Fibroblast of upper back skin (primary cell): ENCODE measurements at places on chromosomes 11 and 22.

DNA sequence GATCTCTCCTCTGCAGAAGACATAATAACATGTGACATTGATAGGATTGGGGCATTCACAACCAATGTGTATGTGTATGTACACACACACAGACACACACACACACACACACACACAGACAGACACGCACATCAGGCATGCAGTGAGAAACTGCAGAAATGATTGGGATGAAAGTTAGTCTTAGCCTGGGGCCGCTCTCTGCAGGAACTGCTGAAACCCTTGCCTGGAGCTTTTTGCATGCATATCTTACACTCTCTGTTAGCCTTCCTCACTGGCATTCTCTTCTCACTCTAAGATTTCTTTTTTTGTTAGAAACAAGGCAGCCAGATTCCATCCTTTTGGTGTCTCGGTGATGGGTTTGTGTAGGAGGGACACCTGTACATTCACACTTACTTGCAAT, 337.9 kb downstream of the NELL1 start:
- no peak for DNase-seq

DNA sequence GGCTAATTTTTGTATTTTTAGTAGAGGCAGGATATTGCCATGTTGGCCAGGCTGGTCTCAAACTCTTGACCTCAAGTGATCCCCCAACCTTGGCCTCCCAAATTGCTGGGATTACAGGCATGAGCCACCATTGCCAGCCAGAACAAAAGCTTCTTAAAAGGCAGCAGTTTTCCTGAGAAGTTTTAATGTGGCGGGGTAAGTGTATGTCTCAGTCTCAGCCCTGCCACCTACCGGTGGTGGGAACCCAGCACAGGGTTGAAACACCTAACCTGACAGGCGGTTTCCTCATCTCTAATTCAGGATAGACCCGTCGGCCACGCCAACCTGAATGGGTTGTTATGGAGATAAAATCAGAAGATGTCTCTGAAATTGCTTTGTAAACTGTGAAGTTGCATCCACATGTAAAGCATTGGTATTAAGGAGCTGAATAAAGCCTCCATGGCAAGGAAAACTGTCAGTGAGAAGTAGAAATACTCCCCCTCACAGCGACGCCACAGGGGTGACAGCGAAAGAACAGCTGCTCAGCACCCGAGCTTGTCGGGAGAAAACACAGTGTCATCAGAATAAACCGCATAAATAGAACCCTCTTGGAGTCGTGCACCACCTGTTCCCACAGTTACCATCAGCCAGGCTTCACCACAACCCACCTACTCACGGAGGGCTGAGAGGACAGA, 165.9 kb upstream of the NCAM1 start:
- DNase-seq: peak; percentile 53

- no peak for DNase-seq
These were observed 54.6 kb downstream of the POLD3 start for GRCh38 chr11:74646954-74647353.

DNA sequence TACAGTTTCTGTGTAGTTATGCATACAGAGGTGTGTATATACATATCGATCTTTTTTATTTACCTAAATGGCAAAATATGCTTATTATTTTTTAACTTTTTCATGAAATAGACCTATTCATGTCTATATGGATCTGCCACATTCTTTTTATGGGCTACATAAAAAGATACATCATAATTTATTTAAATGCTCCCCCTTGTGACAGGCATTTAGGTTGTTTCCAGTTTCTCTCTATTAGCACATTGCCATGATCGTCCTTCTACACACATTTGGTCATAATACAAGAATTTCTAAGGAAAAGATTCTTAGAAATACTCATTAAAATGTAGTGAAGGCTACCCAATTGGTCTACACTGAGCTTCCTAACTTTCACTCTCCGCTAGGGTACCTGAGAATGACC, 1067.4 kb downstream of the OPCML start:
- no peak for DNase-seq

- DNase-seq: no peak
These were observed 1323.8 kb downstream of the BRD1 start for GRCh38 chr22:48503876-48504275.

DNA sequence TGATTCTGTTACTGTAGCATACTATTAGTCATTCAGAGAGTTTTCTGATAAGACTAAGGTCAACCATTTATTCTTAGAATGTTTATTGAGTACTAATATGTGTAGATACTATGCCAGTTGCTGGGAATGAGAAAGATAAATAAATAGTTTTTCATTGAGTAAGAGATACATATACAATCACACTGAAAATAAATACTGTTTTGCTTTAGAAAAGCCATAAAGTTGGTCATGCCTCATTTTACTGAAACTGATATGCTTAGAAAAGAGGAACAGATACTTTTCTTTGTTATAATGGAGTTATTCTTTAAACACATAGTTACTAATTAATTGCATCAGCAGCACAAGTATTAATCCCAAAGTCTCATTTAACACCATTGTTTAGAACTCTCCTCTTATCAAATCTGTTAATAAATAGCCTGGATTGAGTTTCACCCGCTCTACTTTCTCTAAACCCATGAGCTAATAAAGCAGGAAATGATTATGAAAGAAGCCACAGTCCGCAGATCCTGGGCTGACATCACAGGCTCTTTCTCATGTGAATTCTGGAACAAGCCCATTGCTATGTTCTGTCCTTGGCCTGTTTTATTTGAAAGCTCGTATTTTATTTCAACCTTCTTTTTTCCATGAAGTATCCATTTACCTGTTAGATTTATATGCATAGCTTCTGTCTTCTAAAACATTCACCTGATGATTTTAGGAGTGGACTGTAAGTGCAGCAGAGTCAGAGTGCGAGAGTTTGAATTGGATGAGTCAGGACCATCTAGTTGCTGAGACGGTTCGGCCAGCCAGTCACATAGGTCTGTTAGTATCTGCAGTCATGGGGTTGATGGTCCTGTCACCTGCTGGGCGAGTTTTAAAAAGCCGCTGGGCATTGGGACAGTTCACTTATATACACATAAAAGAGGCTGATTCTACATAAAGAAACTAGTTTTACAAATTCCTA, 35.5 kb downstream of the PIWIL4 start:
- peak; percentile 72 for DNase-seq

DNA sequence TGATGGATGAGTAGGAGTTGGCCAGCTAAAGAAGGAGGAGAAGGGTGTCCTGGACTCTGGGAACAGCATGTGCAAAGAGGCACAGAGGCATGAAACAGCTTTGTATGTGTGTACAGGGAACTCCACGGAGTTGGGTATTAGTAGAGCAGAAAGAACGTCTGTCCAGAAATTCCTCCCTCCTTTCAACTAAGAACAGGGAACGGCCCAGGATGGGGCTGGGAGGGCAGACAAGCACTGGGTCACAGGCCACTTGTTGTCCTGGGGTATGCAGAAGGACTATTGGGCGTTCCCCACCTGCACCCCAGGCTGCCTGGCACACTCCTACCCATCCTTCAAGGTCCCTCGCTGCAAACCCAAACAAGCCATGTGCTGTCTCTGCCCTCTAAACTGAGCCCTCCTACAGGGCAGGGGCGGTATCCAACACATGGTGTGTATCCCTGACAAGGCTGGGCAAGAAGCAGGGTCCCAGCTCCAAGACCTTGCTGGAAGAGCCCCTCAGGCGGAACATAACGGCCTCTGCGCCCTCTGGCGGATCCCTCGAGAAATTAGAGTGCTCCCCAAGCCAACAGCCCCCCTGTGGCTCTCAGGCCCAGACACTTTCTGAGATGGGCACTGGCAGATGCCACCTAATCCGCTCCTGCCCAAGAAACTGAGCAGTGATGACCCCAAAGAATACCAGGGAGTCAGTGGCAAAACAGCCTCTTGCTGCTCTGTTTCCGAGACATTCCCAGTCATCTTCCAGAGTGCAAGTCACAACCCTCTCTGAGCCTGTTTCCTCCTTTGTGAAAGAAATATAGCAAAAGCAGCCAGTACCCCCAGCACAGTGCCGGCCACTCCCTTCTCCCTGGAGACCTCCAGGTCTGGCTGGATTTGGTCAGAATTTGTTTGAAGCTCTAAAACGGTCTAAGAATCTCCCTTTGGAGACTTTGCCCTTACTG, 1.6 kb upstream of the ELFN2 start:
- DNase-seq: peak; percentile 50
